Midbrain (tissue), 1 donor: ENCODE measurements at places on chromosomes 2 and 18.

GRCh38 chr2:12702168-12703121 lies 14.3 kb upstream of the TRIB2 start:
- DNase-seq: peak; percentile 66

GRCh38 chr2:43265421-43265820 lies 39.0 kb upstream of the ZFP36L2 start:
- DNase-seq: no peak

GRCh38 chr2:30235859-30236535 lies 4.7 kb downstream of the LBH start:
- no peak for DNase-seq

GRCh38 chr2:239596253-239596652 lies 195.4 kb upstream of the HDAC4 start:
- DNase-seq: no peak

DNA sequence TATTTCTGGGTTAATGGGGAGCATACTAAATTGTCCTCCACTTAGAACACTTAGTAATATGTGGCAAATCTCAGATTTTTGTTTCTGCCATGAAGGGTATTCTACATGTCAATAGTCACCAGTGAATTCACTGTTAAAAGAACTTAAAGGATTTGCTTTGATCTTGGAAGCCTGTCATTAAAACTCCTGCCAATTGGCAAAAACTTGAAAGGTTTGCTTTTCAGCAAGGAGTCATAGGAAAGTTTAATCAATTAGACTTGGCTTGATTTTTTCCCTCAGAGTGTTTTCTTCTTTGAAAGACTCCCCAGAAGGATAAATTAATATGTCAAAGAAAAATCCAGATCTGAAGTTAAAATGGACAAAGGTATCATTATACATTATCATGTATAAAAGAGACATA lies 671.9 kb upstream of the PKDCC start:
- DNase-seq: no peak

DNA sequence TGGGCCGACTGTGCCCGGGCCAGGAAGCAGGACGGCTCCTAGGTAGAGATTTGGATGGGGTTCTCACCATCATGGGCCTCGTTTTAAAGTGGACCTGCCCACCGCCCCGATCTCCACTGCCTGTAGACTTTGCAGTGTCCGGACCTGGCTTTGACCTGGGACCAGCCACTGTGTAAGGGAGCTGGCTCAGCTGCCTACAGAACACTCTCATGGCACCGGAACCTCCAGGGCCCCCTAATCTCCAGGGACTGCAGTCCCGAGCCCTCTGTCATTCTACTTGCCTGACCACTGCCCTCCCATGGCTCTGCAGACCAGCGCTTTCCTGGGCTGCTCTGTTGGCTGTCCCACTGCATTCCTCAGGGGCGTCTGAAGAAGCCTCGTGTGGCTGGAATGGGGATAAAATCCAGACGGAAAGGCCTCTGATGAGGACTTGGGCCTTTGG lies 120.8 kb downstream of the GLI2 start:
- no peak for DNase-seq

- DNase-seq: no peak
These were observed 24.4 kb downstream of the GRHL1 start for GRCh38 chr2:9975805-9976447.

DNA sequence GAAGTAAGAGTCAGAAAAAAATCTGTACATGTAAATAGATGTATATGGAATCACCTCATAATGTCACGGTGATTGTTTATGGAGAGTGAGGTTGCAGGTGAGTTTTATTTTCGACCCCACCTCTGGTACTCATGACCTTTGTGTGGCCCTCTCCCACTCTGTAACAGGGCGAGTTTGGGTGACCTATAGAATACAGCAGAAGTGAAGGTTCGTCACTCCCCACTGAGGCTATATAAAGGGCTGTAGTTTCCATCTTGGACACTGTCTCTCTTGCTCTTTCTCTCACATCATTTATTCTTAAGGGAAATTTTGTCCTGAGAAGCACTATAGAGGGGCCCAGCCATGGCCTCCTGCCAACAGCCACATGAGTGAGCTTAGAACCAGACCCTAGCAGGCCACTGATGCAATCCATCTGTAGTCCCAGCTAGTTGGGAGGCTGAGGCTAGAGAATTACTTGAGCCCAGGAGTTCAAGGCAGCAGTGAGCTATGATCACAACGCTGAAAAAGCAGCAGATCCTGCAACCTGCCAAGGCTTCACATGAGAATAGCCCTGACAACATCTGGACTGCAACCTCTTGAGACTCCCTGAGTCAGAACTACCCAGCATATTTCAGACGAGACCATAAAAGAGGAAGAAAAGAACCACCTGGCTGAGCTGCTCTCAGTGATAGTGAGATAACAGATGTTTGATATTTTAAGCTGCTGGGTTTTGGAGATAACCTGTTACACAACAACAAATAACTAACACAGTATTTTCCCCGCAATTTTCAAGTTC lies 74.3 kb upstream of the SLC1A4 start:
- DNase-seq: no peak

- no peak for DNase-seq
These were observed 17.8 kb upstream of the ATL2 start for GRCh38 chr2:38394903-38395341.

DNA sequence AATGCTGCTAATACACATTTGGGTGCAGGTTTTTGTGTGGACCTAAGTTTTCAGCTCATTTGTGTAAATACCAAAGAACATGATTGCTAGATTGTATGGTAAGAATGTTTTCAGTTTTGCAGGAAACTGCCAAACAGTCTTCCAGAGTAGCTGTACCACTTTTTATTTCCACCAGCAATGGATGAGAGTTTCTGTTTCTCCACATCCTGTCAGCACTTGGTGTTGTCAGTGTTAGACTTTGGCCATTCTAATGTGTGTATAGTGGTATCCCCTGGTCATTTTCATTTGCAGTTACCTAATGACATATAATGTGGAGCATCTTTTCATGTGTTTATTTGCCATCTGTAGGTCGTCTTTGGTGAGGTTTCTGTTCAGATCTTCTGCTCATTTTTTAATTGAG lies 336.4 kb downstream of the GBX2 start:
- no peak for DNase-seq

- DNase-seq: no peak
These were observed 23.0 kb upstream of the SMAD2 start for GRCh38 chr18:47953471-47953931.

GRCh38 chr2:215826838-215827441 lies 186.4 kb downstream of the MREG start:
- no peak for DNase-seq

- no peak for DNase-seq
These were observed 25.0 kb upstream of the PDIA6 start for GRCh38 chr2:10837298-10838266.

DNA sequence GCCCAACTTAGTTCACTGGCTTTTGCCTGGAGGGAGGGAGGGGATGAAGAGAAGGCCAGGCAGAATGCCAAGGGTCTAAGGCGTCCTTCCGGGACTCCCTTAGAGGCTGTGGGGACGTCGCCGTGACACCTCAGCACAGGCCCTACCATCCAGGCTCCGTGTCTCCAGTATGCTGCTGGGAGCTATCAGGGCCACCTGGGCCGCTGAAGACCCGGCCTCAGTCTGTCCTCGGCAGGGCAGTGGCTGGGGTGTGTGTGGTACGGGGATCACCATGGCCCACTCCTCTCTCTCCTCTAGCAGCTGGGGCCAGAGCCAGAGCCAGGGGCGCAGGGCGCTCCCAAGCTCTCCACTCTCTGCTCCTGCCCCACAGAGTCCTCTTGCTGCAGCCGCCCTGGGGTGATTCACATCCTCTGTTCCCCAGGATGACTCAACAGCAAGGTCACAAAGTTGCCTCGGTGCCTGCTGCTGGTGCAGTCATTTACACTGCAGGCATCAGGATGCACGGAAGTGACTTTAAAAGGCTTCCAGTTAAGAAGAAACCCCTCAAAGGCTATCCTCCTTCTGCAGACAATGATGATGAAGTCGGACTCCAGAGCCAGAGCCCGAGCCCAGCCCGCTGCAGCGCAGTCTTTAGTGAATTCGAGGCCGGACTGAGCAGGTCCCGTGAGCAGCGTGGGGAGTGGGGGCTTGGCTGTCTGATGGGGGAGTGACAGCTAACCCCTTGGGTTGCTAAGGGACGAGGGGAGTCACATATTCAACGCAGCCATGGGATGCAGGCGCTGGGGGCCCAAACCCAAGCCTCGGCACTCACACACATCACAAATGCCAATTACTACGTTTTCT lies 31.9 kb downstream of the SNORC start:
- DNase-seq: no peak

GRCh38 chr2:130341562-130342019 lies 1.1 kb upstream of the IMP4 start:
- no peak for DNase-seq

DNA sequence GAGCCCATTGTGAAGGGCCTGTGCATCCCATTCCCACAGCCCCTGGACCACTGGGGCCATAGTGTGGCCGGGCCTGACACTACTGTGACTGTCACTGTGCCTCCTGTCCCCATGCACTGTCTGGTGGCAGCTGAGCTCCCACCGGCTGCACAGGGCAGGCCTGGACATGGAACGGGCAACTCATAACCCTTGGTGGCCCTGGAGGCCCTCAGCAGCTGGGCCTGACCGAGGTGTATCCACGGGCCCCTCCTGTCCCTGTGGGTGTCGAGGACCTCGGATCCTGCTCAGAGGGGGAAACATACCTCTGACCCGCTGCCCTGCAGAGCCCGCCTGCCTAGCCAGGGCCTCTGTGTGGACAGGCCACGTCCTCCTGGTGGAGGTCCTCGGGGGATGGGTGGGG lies 7.8 kb upstream of the GAL3ST2 start:
- no peak for DNase-seq

DNA sequence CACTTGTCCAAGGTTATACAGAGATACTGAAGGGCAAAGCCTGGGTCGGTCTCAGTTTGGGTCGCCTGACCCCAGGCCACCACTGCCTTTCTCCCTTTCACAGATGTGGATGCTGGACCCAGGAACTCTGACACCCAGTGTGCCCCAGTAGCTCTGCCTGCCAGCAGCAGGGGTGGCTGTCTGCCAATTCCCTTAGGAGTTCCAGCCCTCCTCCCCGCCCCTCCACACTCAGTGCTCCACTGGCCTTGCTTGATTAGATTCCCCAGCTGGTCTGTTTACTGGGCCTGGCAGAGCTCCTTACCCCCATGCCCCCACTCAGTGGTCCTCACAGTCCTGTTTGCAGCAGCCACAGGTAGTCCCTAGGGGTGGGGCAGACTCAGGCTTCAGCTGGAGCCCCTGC lies 75.5 kb downstream of the NPAS2 start:
- DNase-seq: peak; percentile 56

DNA sequence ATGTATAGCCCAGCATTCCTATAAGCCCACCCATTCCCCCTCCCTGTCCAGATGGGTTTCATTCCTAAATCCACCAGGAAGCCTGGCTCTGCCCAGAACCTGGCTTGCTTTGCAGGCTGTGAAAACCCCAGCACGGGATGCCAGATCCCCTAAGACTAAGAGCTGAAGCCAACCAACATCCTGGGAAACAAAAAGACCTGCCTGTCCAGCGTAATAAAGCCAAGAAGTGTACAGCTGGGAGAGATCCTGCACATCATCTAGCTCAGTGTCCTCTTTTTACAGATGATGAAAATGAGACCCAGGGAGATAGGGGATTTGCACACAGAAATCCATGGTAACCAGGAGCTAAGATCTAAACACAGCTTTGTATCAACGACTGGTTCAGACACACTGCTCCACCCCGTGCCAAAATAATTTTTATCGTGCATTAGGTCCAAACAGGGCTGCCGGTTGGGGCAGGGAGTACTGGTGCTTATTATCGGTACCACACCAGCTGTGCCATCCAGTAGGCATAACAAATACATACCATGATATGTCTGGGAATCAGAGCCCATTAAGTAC lies 2.9 kb downstream of the RND3 start:
- no peak for DNase-seq

- DNase-seq: no peak
These were observed 34.1 kb downstream of the SERPINB11 start for GRCh38 chr18:63736876-63737275.

DNA sequence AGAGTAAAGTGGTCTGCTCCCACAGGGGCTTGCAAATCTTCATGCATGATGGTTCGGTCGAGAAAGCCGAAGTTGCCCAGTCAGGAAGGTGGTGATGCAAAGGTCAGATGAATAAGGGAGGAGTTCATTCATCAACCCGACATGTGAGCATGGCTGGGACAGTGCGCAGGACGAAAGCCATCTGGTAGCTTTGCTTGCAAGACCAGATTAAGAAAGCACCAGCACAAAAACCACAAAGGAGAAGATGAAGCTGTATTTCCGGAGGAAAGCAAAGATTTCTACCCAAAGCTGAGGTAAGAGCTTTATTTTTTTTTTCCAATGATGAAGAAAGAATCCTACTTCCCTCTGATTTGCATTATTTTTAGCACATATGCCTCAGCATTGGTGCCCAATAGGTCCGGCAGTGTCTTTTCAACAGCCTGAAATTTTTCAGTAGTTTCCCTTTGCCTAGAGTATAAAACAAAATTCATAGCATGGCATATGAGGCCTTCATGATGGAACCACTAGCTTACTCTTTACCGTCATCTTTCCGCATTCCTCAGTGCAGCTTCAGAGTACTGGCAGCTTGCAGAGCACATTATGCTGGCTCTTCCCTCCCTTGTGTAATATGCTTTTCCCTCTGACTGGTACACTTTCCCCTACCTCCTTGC lies 112.0 kb upstream of the THOC1 start:
- DNase-seq: no peak

DNA sequence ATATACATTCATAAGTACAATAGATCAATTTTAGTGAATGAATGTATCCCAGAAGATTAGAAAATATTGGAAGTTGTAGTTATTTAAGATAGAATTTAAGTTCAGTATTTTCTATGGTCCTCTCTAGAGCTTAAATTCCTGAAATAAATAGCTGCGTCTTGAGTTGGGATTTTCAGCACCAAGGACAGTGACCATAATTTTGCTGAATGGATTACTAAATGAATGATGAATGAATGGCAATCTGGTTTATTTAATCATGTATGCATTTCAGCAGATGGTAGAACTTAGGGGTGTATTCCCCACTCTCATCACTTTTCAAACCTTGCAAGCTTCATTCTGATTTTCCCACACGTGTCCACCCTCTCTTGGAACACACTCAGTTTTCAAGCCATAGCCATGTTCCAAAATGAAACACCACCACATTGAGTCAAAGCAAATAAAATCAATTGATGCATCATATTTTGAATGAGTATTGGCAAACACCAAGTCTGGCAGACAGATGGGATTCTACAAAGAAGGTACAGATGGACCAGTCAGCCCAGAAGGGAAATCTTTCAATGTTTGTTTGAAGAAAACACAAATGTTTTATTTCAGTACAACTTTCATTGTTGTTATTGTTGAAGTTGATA lies 362.2 kb upstream of the NXPH2 start:
- no peak for DNase-seq
